ENCODE measurements at places on chromosomes 16 and 17. TPM values are rescaled to one million over a fixed set of nuclear protein-coding genes. Genes with fewer than 3 reads are reported as not detected.

GRCh38 chr17:79902146-79902791 lies 63.0 kb upstream of the CBX4 start:
- peaks cover 18% of the 10 kb centered on the region for H3K27me3 ChIP-seq
- H3K27ac ChIP-seq: no peak overlapping the region
- no peaks in the 10 kb centered on the region for H3K4me1 ChIP-seq
- no peak for DNase-seq
- H3K4me3 ChIP-seq: no peak overlapping the region

GRCh38 chr17:8292639-8293395 lies 2.4 kb downstream of the SLC25A35 start:
- H3K4me1 ChIP-seq: peaks cover 26% of the 10 kb centered on the region
- H3K4me3 ChIP-seq: no peak overlapping the region
- H3K27ac ChIP-seq: no peak overlapping the region
- no peaks in the 10 kb centered on the region for H3K27me3 ChIP-seq
- H3K36me3 ChIP-seq: peaks cover 5% of the 10 kb centered on the region

GRCh38 chr17:75319904-75320691 lies 30.9 kb upstream of the SLC25A19 start:
- no peaks in the 10 kb centered on the region for H3K27me3 ChIP-seq
- no peak overlapping the region for H3K4me3 ChIP-seq
- DNase-seq: no peak
- H3K4me1 ChIP-seq: peaks cover 26% of the 10 kb centered on the region
- H3K27ac ChIP-seq: peak overlapping the region; percentile 16

DNA sequence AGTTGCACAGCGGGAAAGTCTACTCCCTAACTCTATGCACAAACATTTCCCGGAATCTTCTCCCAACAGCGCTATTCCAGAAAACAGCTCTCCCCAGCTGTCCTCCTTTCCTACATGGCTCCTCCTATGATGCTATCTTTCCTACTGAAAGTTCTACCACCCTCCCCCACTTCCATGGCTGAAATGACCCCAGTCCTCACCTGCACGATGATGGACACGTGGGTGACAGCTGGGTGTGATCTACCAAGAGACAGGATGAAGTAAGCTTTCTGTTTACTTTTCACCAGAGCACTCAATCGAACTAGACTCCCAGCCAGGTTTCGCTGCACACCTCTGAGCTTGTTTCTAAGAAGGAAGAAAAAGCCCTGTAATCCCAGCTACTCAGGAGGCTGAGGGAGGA lies 10.7 kb downstream of the CTC1 start:
- no peaks in the 10 kb centered on the region for H3K27me3 ChIP-seq
- no peak overlapping the region for H3K4me3 ChIP-seq
- DNase-seq: no peak
- H3K27ac ChIP-seq: peak overlapping the region; percentile 14

DNA sequence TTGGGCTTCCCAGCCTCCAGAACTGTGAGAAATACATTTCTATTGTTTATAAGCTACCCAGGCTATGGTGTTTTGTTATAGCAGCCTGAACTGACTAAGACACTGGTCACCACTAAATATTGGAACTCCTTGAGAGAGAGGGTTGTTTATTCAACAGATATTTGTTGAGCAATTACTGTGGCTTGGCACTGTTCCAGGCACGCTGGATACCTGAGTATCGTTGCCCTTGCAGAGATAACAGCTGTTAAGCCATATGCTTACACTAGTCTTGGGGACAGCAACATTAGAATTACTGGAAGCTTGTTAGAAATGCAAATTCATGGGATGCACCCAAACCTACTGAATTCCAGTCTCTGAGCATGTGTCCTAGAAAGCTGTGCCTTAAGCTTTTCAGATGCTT lies 230.7 kb downstream of the HS3ST4 start:
- no peak overlapping the region for H3K27ac ChIP-seq
- DNase-seq: no peak
- H3K27me3 ChIP-seq: peaks cover 6% of the 10 kb centered on the region

SYT17 gene
- not detected for total RNA-seq

TBC1D3I gene
- not detected for total RNA-seq

HOXB1 gene
- total RNA-seq: not detected
